ENCODE measurements at places on chromosomes 6 and 20.

DNA sequence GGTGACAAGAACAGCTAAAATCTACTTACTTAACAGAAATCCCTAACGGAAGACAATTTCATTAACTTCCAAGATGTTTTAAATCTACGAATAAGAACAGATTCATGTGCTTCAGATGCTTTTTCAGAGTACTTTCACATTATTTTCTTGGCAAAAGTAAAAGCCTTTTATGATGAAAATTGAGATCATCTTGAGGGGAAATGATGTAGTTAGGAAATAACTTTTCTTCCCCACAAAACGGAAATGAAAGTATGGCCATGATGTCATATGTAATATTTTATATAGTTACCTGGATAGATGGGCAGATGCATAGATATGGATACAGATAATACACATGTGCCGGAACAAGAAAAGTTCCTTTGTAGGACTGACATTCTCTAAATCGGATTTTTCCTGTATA lies 32.8 kb downstream of the SASH1 start:
- no peaks in the 10 kb centered on the region for H3K27me3 ChIP-seq
- no peak overlapping the region for H3K4me3 ChIP-seq
- no peak for DNase-seq
- H3K4me1 ChIP-seq, result peaks cover 7% of the 10 kb centered on the region
- no peaks in the 10 kb centered on the region for H3K36me3 ChIP-seq

GRCh38 chr6:119234457-119234856 lies 115.1 kb downstream of the MAN1A1 start:
- no peak overlapping the region for H3K4me3 ChIP-seq
- H3K27ac ChIP-seq, result no peak overlapping the region
- H3K36me3 ChIP-seq, result no peaks in the 10 kb centered on the region
- H3K27me3 ChIP-seq, result no peaks in the 10 kb centered on the region
- no peaks in the 10 kb centered on the region for H3K4me1 ChIP-seq

DNA sequence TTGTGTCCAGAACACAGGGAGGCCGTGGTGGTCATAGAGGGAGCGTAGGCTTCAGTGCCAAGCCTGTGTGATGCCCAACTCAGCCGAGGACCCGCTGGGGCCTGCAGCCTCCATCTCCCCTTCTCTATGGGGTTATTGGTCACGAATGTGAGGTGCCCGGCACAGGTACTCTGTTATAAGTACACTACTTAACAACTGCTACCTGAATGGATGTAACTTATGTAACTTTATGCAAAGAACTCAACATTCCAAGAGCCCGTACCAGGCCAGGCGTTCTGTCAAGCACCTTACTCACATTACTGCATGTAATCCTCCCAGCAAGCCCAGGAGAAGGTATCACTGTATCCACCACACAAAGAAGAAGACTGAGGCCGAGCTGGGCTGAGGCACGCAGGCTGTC lies 24.5 kb upstream of the TBXT start:
- H3K4me3 ChIP-seq, result no peak overlapping the region
- no peaks in the 10 kb centered on the region for H3K4me1 ChIP-seq
- no peaks in the 10 kb centered on the region for H3K27me3 ChIP-seq
- no peak overlapping the region for H3K27ac ChIP-seq
- no peak for DNase-seq
- no peaks in the 10 kb centered on the region for H3K36me3 ChIP-seq

DNA sequence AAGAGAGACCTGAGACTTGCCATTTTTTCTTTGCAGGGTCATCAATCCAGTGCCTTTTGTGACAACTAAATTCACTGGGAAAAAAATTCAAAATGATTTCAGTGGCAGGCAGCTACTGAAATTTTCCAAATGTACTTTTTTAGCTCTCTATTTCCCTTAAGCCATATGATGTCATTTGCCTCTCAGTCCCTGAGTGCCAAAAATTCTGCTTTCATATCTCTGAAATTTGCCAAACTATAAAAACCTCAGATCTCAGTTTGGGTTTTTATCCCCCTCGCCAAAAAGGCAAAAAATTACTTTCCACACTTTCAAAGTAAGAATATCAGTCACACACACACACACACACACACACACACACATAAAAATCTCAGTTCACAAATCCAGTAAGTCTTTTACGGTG lies 651.3 kb upstream of the ARID1B start:
- no peaks in the 10 kb centered on the region for H3K36me3 ChIP-seq
- no peak overlapping the region for H3K4me3 ChIP-seq
- H3K27ac ChIP-seq, result peak overlapping the region; percentile 42
- DNase-seq, result no peak

- peaks cover 6% of the 10 kb centered on the region for H3K4me1 ChIP-seq
- no peaks in the 10 kb centered on the region for H3K36me3 ChIP-seq
- peaks cover 71% of the 10 kb centered on the region for H3K27me3 ChIP-seq
- H3K27ac ChIP-seq, result no peak overlapping the region
- DNase-seq, result no peak
Observed at GRCh38 chr20:56755201-56755600, 126.1 kb downstream of the TFAP2C start.

DNA sequence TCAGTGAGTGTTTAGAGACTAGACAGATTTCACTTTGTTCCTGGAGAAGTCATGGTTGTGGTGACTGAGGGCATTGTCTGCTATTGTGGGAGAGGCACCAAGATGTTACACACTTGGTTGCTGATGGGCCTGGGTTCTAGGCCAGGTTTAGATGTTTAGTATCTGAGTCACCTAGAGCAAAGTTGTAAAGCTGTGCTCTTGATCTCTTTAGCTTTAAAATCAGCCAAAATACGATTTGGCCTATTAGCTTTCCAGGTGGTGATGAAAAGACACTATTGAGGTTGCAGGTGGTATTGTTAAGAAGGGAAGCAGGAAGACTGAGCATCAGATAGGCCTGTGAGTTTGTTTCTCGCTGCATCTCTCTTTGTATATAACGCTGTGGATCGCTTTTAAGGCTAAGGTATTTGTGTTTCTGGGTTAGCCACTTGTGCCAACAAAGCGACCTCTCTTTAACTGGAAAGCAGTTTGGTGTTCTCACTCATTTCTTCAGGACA lies 48.6 kb downstream of the FOXO3 start:
- peak overlapping the region; percentile 48 for H3K27ac ChIP-seq
- peaks cover 43% of the 10 kb centered on the region for H3K4me1 ChIP-seq
- no peak for DNase-seq
- no peaks in the 10 kb centered on the region for H3K36me3 ChIP-seq

DNA sequence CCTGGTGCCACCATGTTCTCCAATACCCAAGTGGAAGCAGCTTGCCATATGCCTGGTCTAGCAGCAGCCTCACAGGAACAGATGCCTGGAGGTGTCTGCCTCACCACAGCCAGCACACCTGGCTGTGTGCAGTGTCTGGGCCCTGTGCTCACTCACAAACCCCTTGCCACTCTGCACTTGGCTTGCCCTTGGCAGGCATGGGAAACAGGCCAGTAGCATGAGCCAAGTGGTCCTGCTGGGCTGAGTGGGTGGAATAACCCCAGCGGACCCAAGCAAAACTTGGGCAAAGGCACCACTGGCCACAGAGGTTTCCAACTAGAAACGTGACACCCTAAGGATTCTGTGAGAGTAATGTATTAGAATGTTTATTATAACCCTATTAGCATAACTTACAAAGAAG lies 600.5 kb upstream of the GJE1 start:
- DNase-seq, result no peak
- H3K27me3 ChIP-seq, result no peaks in the 10 kb centered on the region
- no peaks in the 10 kb centered on the region for H3K36me3 ChIP-seq

- no peak for DNase-seq
- H3K4me3 ChIP-seq, result peak within 1 kb of the TSS; percentile 55
- H3K27me3 ChIP-seq, result no peaks in the 10 kb centered on the region
- peak within 1 kb of the TSS; percentile 6 for H3K27ac ChIP-seq
Observed at GRCh38 chr20:14337400-14338171, at the start of gene FLRT3. TSS of gene FLRT3 (minus strand) at chr20:14337612. CDS start at chr20:14327506, 10,106 bp downstream.

- H3K27ac ChIP-seq, result no peak overlapping the region
- DNase-seq, result no peak
- peaks cover 9% of the 10 kb centered on the region for H3K4me1 ChIP-seq
- H3K4me3 ChIP-seq, result no peak overlapping the region
Observed at GRCh38 chr20:44314870-44315269, 3.9 kb upstream of the FITM2 start.

DNA sequence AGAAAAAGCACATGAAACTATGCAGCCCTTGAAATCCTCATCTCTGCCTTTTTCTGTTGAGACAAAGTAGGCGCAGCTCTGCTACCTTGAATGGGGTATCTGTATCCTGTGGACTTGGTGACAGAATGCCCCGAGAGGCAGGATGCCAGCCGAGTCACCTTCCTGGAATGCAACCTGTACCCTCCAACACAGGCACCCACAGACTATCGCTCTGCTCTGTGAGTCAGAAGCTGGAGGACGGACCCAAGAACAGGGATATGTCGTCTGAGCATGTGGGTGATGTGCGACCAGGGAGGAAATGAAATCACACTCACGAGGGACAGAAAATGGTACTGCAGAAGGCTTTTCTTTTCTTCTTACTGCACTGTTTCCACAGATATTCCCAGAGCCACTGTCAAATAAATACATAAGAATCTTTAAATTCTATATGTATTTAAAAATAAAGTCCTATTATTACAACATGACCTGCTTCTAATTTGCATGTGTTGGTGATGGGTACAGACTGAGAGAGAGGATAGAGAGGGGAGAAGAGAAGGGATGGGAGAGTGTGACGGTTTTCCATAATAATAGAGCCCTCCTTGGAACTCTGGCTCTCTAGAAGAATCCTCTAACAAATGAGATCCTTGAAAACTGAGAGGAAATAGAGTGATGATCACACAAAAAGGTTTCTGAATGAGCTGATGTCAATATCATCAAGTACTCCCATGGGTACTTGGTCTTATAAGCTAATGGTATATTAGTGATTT lies 308.1 kb downstream of the FOXC1 start:
- no peak overlapping the region for H3K4me3 ChIP-seq
- no peaks in the 10 kb centered on the region for H3K4me1 ChIP-seq
- no peak overlapping the region for H3K27ac ChIP-seq
- no peaks in the 10 kb centered on the region for H3K27me3 ChIP-seq
- H3K36me3 ChIP-seq, result no peaks in the 10 kb centered on the region
- DNase-seq, result no peak

DNA sequence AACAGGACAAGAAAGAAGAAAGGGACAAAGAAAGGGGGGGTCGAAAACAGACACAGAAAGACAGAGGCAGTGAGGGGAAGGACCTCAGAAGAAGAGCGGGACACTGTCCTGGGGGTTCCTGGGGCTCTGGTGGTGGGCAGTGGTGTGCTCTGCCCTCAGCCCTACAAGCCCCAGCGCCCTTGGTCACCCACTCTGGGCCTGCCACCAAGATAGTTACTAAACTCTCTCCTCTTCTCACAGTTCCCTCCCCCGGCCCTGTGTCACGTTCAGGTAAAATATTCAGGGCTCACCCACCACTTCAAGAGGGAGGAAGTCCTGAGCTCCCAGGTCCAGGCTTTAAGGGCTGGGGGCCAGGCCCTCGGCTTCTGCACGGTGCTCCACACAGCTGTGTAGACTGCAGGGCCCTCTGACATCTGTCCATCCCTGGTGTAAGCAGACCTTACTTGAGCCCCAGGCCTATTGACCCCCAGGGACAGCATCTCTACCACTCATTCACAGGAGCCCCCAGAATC lies 87.4 kb downstream of the MRPL14 start:
- H3K4me3 ChIP-seq, result no peak overlapping the region
- peaks cover 21% of the 10 kb centered on the region for H3K4me1 ChIP-seq
- H3K27me3 ChIP-seq, result no peaks in the 10 kb centered on the region
- no peak overlapping the region for H3K27ac ChIP-seq
- no peaks in the 10 kb centered on the region for H3K36me3 ChIP-seq

DNA sequence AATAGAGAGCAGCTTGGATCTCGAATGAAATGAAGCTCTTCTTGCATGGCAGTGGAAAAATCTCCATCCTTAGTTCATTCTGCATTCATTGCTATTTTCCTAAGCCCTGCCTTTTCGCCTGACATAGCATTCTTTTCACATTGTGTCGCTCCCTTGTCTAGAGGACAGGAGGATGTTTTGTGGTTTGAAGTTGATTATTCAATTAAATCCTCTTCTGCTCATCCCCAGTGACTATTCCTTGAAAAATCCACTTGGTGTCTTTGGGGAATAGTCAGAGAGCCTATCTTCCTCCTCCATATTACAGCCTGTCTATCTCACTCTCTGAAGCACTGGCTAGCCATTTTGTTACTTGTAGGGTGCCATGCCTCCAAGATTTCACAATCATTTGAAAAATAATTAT lies 161.2 kb downstream of the KLHL32 start:
- no peaks in the 10 kb centered on the region for H3K27me3 ChIP-seq
- H3K4me3 ChIP-seq, result no peak overlapping the region
- H3K36me3 ChIP-seq, result no peaks in the 10 kb centered on the region
- H3K27ac ChIP-seq, result no peak overlapping the region
- H3K4me1 ChIP-seq, result no peaks in the 10 kb centered on the region

GRCh38 chr6:27295301-27296079 lies 16.6 kb downstream of the POM121L2 start:
- H3K4me3 ChIP-seq, result no peak overlapping the region
- H3K27ac ChIP-seq, result no peak overlapping the region
- DNase-seq, result no peak
- H3K27me3 ChIP-seq, result peaks cover 100% of the 10 kb centered on the region
- H3K36me3 ChIP-seq, result no peaks in the 10 kb centered on the region
- no peaks in the 10 kb centered on the region for H3K4me1 ChIP-seq

DNA sequence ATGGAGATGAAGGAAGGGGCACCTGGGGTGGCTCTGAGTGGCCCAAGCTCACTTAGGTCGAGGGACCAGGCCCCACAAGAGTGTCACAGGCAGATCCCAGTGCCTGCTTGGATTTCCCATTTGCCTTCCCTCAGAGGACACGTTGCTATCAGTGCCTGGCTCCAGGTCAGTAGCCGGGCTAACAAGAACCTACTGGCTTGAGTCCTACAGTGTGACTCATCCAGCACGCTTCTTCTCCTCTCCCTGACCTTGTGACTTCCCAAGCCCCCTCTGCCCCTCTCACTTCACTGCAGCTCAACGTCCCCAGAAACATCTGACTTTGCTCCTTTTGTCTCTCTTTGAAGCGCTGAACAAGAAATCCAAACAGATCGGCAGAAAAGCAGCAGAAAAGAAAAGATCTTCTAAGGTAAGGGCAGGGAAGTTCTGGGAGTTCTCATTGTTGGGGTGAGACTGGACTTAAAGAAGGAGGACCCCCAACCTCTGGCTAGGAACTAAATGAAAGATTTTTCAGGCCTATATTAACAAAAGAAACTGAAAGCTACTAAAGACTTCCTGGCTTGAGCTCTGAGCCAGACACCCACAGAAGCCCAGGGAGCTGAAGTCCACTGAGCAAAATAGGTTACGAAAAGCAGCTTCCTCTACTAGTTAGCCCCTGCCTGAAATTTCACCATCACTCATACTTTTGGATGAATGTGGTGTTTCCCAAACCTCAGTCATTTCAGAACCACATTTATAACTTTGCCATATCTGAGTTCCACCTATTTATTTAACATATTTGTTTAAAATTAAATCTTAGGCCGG lies 21.5 kb downstream of the ASIP start:
- no peak overlapping the region for H3K4me3 ChIP-seq
- H3K27me3 ChIP-seq, result no peaks in the 10 kb centered on the region
- H3K27ac ChIP-seq, result peak overlapping the region; percentile 47
- DNase-seq, result no peak
- no peaks in the 10 kb centered on the region for H3K36me3 ChIP-seq

DNA sequence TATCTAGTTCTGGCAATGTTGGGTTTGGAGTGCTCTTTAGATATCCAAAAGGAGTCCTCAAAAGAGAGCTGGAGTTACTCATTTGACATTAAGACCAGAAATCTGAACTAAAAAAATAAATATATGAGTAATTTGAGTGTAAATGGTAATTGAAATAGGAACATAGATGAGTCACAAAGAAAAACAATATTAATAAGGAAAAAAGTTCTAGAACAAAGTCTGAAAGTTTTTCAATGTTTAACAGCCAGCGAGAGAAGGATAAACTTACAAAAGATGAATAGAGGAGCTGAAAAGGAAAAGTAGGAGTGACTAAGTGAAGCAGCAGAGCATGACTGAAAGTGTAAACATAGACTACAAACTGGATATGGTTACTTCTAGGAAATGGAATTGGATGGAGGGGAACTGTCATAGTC lies 46.8 kb downstream of the EPM2A start:
- no peaks in the 10 kb centered on the region for H3K27me3 ChIP-seq
- H3K4me1 ChIP-seq, result peaks cover 7% of the 10 kb centered on the region
- H3K27ac ChIP-seq, result no peak overlapping the region
- H3K4me3 ChIP-seq, result no peak overlapping the region
- H3K36me3 ChIP-seq, result no peaks in the 10 kb centered on the region
